ENCODE measurements at places on chromosomes 3 and 15.

- no peak for DNase-seq
Measured at GRCh38 chr3:117550766-117551165, 841.2 kb downstream of the TUSC7 start.

- no peak for DNase-seq
Measured at GRCh38 chr3:172289583-172289982, 158.7 kb downstream of the GHSR start.

GRCh38 chr3:131349946-131350347 is 31.6 kb upstream of the NUDT16 start:
- no peak for DNase-seq

DNA sequence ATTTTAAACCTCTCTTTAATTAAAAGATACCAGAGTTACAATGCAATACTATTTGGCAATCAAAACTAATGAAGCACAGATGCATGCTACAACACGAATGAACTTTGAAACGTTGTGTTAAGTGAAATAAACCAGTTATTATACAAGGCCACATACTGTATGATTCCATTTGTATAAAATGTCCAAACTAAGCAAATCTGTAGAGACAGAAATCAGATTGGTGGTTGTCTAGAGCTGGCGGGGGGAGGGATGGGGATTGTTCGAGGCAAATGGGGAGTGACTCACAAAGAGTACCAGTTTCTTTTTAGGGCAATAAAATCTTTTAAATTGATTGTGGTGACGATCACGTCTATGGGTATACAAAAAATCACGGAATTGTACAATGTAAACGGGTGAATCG is 677.0 kb downstream of the NTRK3 start:
- no peak for DNase-seq

- DNase-seq = no peak
Measured at GRCh38 chr3:184680385-184681345, 31.2 kb downstream of the MAGEF1 start.

DNA sequence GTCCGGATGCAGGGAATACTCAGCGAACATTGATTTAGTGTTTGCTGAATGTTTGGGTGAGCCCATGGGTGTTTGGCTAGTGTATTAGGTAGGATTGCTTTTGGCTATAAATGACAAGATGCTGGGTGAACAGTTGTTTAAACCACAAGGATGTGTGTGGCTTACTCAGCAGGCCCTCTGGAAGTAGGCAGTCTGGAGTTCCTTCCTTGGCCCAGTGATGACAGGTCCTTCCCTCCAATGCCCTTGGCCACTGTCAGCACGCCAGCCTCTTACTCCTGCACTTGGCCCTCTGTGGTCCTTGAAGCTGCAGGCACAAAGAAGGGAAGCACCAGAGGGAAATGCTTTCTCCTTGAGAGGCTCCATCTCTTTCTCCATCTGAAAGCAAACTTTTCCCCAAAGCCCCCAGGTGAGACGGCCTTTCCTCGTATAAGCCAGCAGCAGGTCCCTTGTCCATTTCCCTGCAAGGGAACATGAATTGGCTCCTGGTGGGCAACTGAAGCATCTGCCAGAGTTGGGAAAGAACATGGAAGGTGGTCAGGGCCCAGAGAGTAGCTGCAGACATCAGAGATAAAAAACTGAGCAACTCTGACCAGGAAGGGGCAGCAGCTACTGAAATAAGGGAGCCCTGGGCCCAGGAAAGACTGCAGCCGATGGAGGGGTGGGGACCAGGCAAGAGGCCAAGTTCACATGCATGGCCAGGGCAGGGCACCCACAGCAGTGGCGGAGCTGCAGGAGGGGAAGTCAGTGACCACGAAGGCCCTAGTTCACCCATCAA is 105.0 kb downstream of the TPRA1 start:
- DNase-seq = no peak

- no peak for DNase-seq
Measured at GRCh38 chr15:31098491-31098917, 3.0 kb downstream of the TRPM1 start.

DNA sequence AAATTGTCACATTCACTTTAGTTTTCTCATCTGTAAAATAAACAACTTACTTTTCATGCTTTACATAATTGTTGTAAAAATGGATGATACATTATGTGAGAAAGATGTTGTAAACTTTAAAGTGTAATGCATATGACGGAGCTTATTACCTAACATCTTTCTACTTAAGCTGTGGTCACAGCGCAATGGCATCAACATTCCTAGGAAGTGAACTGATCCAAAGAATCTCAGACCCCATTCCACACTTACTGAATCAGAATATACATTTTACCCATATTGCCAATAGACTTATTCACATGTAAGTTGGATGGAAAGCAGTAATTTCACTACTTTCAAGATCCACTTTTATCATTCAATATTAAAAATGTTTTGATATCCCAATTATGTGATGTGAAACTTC is 497.5 kb downstream of the FGF12 start:
- no peak for DNase-seq

DNA sequence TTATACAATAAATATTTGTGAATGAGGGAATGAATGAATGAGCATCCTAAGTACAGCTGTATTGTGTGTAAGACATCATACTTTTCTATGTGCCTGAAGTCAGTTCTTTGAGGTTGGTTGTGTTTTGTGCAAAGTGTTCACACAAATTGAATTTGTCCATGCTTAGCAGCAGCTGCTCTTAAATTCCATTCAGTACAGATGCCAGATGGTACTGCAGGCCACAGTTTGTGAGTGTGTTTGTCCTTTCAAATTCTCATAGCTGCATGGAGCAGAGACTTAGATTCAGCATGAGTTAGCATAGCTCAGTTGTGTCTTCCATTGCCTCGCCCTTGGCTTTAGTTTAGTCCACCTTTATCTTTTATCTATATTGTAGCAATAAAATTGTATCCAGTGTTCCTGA is 3.8 kb upstream of the ZNF385D start:
- no peak for DNase-seq

- no peak for DNase-seq
Measured at GRCh38 chr15:28178290-28178689, 79.2 kb upstream of the OCA2 start.

GRCh38 chr15:39914977-39915376 is 5.1 kb downstream of the GPR176 start:
- DNase-seq = no peak

GRCh38 chr3:70000028-70000410 is 486 bp downstream of the SAMMSON start:
- DNase-seq = no peak
